ENCODE measurements at places on chromosomes 7 and 10. TPM values are rescaled to one million over a fixed set of nuclear protein-coding genes. Genes with fewer than 3 reads are reported as not detected.

DNA sequence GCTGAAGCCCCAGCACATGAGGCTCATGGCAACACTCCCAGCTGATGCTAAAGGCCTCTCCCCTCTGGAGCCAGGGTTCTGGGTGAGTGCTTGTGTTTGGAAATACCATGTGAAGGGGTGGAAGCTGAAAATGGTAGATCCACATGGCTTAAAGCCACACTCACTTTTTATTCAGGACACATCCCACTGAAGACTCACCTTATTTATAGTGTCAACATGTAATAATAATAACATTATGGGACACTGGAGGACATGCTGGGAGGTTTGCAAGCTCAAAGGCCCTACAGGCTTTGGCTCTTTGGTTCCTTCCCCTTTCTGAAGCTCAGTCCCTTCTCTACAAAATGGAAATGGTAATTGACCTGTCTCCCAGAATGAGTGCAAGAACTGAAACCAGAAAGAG lies 318.0 kb downstream of the GRID1 start:
- no peak overlapping the region for H3K27ac ChIP-seq
- no peak overlapping the region for H3K4me3 ChIP-seq
- H3K27me3 ChIP-seq = no peaks in the 10 kb centered on the region
- no peak for DNase-seq
- no peaks in the 10 kb centered on the region for H3K4me1 ChIP-seq

- H3K4me3 ChIP-seq = no peak within 1 kb of the TSS
- DNase-seq = no peak
- H3K27ac ChIP-seq = no peak within 1 kb of the TSS
- no peaks in the 10 kb centered on the region for H3K36me3 ChIP-seq
- peaks cover 14% of the 10 kb centered on the region for H3K27me3 ChIP-seq
- no peaks in the 10 kb centered on the region for H3K4me1 ChIP-seq
Measured at GRCh38 chr7:98617051-98617959, at the start of gene NPTX2. Gene NPTX2, plus strand, starts transcription at chr7:98617285. Its CDS starts 177 bp downstream, at chr7:98617462.

DNA sequence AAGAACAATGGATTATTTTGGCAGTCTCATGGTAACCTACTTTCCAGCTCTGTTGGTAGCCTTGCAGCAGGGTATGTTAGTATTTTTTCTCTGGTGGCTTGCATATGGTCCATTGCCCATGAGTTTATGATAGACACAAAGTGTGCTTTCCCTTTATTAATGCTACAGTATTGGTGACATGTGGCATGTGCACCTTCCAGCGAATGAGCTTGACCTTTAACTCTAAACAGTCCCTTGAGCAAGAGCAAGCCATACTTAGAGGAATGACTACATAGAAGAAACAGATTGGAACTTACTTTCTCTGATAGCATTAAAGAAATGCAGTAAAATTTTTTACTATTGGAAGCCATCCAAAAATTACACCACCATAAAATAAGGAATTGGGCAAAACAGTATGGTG lies 73.9 kb downstream of the VTI1A start:
- H3K27me3 ChIP-seq = no peaks in the 10 kb centered on the region
- H3K27ac ChIP-seq = no peak overlapping the region
- H3K36me3 ChIP-seq = no peaks in the 10 kb centered on the region
- DNase-seq = no peak

GRCh38 chr10:95133997-95134396 lies 60.0 kb upstream of the ACSM6 start:
- H3K4me1 ChIP-seq = no peaks in the 10 kb centered on the region
- no peaks in the 10 kb centered on the region for H3K36me3 ChIP-seq
- H3K4me3 ChIP-seq = no peak overlapping the region
- DNase-seq = no peak
- no peak overlapping the region for H3K27ac ChIP-seq

- H3K4me1 ChIP-seq = no peaks in the 10 kb centered on the region
- H3K27me3 ChIP-seq = no peaks in the 10 kb centered on the region
- DNase-seq = no peak
- H3K36me3 ChIP-seq = no peaks in the 10 kb centered on the region
- H3K27ac ChIP-seq = no peak overlapping the region
- H3K4me3 ChIP-seq = no peak overlapping the region
Measured at GRCh38 chr7:148218603-148219002, 372.0 kb upstream of the C7orf33 start.

DNA sequence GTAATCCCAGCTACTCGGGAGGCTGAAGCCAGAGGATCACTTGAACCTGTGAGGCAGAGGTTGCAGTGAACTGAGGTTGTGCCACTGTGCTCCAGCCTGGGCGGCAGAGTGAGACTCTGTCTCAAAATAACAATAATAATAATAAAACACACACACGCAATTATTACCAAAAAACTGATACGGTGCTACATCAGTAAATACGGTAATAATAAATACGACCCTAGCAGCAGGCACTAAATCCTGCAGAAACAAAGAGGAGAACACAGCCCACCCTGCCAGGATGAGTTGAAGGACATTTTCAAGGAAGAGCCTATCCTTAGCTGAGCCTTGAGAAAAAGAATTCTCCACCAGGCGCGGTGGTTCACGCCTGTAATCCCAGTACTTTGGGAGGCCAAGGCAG lies 34.4 kb upstream of the GTF2I start:
- H3K27ac ChIP-seq = no peak overlapping the region
- no peak overlapping the region for H3K4me3 ChIP-seq
- no peak for DNase-seq

DNA sequence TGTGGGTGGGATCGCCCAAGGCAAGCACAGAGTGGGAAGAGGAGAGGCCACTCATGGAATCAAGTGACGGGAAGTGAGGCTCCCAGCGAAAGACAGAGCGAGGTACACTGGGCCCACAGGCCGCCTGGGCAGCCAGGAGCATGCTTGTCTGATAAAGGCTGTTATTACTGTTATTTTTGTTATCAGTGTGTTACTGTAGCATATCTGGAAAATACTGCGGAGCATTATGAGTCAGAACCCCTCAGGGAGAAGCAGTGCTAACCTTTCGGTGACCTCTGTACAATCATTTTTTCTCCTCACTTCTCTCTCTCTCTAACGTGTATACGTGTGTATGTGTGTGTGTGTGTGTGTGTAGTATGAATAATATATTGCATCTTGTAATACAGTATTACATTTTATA lies 3.8 kb upstream of the TCERG1L start:
- no peaks in the 10 kb centered on the region for H3K36me3 ChIP-seq
- DNase-seq = no peak
- H3K4me3 ChIP-seq = no peak overlapping the region
- H3K27me3 ChIP-seq = no peaks in the 10 kb centered on the region
- H3K4me1 ChIP-seq = peaks cover 2% of the 10 kb centered on the region

DNA sequence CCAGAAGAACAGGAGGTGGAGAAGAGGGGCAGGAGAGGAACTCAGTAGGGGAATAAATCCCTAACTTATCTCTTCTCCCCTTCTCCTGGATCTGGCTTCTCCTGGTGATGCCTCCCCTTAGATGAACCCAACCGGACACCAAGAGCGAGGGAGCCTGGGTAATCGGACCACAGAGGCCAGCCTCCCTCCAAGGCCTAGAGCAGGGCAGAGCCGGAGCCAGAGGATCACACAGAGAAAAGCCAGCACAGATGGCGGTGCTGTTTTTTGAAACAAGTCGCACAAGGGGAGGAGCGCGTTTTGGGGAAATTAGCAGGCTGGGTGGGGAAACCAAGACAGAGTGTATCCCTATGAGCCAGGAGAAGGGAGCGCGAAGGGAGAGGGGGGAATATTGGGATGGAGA lies 4.9 kb upstream of the SRRM3 start:
- no peak overlapping the region for H3K27ac ChIP-seq
- DNase-seq = no peak
- H3K4me1 ChIP-seq = no peaks in the 10 kb centered on the region
- H3K36me3 ChIP-seq = no peaks in the 10 kb centered on the region

- H3K27ac ChIP-seq = no peak overlapping the region
- no peak for DNase-seq
- no peaks in the 10 kb centered on the region for H3K36me3 ChIP-seq
- H3K27me3 ChIP-seq = no peaks in the 10 kb centered on the region
Measured at GRCh38 chr7:106384373-106384772, 99.6 kb upstream of the NAMPT start.

Gene TLX1
- not detected for total RNA-seq

Gene FKBP9
- 0.52 TPM for total RNA-seq

All from B cell (primary cell).